NCI-H748 treated with DMSO at 0.1 percent for 48 hours (cell line): ENCODE measurements at places on chromosomes 5 and 9.

DNA sequence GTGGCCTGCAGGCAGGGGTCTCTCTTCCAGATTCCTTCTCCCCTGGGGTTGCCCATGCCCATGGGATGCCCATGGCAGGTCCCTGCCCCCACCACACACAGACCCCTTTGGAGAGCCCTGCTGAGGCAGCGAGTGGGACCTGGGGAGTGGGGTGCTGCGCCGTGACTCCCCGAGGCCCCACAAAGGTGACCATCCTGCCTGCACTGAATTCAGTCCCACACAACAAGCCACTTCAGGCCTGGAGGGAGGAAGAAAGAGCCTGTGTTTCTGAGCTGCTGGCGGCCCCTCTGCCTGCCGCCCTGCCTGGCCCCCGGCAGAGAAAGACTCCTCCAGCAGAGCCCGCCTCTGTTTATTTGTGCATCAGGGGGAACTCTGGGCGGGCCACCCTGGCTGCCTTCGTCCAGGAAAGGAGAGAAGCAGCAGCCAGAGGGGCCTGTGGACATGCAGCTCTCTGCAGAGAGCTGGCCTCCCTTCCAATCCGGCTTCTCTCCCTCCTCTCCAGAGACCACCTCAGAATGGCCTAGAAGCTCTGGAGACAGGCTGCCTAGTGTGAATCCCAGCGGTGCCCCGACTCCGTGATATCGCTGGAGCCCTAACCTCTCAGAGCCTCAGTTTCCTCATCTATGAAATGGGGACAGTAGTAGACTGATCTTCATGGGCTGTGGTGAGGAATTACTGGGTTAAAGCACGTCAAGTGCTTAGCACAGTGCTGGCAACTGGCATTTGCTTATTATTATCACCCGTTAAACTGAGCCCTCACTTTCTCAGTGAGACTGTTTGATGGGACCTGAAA, 72.9 kb downstream of the COL27A1 start:
- no peak for DNase-seq

GRCh38 chr5:94066437-94067207, 325.2 kb upstream of the POU5F2 start:
- no peak for DNase-seq

DNA sequence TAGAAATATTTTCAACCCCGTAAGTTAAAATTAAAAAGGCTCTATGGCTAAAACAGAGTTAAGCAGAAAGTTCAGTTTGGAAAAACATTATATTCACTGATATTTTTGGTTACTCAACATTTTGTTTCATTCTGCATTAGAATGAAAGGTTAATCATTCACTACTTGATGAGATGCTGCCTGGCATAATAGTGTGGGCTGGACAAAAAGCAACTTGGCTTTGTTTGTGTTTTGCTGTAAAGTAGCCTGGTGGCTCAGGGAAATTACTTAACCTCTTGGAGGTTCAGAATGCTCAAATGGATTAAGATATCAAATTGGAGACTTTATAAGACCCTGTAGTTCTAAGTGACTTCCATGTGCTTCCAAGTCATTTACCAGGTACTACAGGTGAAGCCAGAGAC, 367.4 kb upstream of the TRPC7 start:
- no peak for DNase-seq

GRCh38 chr5:137631453-137631852, 104.4 kb downstream of the KLHL3 start:
- no peak for DNase-seq

DNA sequence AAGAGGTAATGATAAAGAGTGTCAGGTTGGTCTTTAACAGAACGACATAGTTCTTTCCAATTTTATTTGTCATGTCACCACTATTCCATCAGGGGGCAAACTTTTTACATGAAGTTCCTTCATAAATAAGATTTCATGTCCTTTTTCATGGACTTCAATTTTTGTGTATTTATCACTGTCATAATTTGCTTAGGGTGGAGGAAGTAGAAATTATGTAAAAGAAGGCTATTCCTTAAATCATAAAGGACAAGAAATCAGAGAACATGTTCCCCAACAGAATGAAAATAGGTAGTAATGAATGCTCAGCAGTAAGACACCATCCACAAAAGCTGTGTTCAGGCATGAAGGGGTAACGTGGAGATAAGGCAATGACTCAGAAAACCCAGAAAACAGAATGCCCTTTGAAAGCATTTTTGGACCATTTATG, 72.7 kb downstream of the ZFAND5 start:
- DNase-seq, result no peak

- DNase-seq, result no peak
Observed at GRCh38 chr9:121640076-121640475, 11.4 kb upstream of the DAB2IP start.

- DNase-seq, result no peak
Observed at GRCh38 chr5:124644138-124644537, 102.3 kb downstream of the ZNF608 start.

DNA sequence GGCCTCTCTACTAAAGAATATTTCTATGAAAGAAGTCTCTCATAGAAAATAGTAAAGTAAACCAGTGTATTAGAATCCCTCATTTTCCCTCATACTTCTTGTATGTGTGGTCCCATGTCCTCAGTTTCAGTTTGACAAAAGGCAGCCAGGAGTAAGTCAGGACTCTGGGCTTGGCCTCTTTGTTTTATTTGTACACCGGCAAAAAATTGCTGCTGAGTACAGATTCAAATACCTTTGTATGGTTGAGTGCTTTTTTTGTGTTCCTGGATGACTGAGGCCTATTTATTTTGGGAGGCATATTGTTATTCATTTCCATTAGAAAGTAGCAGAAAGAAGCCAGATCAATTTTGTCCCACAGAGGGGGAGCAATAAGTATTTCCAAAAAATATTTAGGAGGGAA, 47.3 kb upstream of the CEP78 start:
- no peak for DNase-seq

- DNase-seq, result no peak
Observed at GRCh38 chr5:114391321-114391720, 29.5 kb downstream of the KCNN2 start.

DNA sequence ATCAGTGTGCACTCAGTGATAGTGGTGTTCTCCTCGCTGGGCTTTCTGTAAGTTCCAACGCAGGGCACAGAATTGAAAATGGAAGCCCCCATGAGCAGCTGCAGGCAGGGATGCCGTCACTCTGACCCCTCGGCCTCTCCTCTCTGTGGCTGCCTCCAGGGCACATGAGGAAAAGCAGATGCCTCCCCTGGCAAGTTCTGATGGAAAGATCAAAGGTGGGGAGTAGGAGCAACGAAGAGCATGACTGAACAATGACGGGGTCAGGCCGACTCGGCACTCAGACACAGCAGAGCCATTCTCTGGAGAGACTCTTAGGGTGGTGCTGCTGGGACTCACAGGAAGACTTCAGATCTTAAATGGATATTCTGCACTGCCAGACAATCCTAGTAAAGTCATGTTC, 65.6 kb upstream of the CKMT2 start:
- no peak for DNase-seq

DNA sequence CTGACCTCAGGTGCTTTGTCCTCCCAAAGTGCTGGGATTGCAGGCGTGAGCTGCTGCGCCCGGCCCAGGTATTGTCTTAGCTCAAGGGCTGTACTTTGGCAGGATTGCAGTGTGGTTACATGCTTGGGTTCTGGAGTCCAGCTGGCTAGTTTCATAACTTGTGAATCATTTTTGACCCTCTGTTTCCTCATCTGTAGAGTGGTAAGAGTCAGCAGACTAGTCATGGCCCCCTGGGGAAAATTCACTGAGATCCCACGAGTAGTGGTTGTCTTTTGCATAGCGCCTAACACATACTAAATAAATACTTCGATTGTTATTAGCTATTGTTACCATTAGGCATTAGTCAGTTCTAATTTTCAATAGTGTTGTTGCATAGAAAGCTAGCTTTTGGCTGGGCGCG, 14.3 kb downstream of the PTPA start:
- DNase-seq, result no peak

DNA sequence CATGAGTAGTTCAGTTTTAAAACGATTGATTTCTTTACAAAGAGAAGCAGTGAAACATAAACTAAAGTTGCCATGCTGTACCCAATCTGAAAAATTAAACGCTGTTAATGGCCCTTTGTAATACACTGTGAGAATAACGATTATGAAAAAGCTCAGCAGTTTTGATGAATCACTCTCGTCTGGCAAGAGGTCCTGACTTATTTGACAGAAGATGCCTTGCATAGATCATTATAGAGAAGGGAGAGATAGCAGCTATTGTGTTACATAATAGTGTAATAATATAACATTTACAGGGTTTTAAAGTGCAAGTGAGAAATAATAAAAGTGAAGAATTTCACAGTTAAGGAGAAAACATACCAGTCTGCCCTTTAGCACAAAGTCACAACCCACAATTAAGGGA, 361.5 kb upstream of the CDH10 start:
- peak; percentile 62 for DNase-seq

GRCh38 chr5:80414113-80414512, 6.2 kb downstream of the ZFYVE16 start:
- no peak for DNase-seq

DNA sequence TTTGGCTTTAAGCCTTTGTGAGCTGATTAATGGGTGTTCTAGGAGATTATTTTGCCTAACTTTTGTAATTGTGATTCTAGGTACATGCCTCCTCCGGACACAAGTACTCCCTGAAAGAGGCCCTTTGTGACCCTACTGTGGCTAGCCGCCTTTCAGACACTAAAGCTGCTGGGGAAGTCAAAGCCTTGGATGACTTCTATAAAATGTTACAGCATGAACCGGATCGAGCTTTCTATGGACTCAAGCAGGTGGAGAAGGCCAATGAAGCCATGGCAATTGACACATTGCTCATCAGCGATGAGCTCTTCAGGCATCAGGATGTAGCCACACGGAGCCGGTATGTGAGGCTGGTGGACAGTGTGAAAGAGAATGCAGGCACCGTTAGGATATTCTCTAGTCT, 13.6 kb downstream of the ITGA1 start:
- DNase-seq, result peak; percentile 15

DNA sequence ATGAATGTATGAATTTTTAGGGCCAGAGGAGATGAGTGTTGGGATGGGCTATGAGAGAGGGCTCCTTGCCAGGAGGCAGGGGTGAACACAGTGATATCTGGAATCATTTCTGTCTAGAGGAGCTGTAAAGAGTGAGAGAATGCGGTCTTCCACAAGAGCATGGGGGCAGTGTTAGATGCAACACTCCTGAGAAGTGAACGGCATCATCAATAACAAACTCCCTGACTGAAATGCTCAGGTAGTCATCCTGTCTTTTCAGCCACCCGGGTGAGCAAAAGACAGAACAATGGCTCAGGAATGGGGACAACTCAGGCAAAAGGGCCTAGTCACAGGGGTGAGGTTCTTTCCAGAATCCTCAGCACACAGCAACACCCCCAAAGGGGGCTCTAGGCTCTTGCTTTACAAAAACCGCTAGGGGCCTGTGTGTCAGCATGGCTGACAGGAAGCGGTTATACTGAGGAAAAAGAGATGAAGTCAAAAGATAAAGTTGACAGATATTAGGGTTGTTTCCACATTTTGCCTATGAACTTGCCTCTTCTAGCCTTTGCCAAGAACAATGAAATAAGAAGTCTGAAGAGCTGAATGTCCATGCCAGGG, 104.6 kb upstream of the LRRTM2 start:
- no peak for DNase-seq

DNA sequence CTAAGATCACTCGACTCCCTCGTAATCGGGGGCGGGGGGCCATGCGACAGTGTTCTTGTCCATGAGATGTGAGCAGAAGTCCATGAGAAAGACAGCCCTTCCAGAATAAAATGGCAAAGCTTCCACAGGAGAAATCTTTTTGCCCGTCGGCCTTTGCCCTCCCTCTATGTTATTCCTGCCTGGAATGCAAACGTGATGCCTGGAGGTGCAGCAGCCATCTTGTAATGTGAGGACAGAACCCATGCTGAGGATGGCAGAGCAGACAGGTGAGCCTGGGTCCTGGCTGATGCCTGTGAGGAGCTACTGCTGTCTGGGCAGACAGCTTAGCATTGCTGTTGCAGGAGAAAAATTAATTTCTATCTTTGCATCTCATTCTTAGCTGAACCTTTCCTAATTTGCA, 17.2 kb downstream of the MED10 start:
- DNase-seq, result no peak

DNA sequence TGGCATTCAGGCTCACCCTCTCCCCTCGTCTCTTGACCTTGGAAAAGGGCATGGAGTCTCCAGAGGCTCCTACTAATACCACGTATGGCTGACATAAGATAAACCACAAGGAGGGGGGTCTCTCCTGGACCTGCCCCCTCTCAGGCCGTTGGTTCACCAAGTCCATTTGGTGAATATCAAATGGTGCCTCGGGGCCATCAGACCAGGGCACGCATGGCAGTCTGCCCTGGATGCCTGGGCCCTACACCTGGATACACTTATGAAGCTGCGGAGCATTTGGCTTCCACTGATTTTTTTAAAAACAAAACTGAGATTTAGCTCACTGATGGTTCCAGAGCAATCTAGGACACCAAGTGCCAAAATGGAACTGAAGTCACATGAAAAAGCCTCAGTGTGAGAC, 40.3 kb upstream of the ZNF622 start:
- no peak for DNase-seq

DNA sequence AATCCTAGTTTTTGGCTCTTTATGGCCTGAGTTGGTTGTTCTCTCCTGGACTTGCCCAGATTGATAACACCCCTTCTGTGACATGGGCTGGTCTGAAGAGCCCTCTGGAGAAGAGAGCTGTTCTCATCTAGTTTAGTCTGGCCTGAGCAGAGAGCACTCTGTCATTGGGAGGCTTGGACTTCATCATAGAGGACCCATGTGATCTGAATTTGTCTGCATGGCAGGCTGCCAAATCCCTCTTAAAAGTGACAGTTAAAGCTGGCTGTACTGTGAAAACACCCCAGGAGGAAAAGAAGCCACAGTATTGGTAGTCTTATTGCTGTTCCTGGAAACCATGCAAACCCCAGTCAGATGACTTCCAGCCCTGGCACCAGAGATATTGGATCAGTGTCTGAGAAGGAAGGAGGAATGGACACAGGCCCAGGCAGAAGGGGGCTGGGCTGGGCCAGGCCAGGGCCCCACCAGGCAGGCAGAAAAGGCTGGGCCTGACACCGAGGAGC, 3.7 kb upstream of the WDR31 start:
- DNase-seq, result peak; percentile 34

GRCh38 chr9:37740128-37740527, 13.5 kb upstream of the TRMT10B start:
- no peak for DNase-seq
